Activated T-cell treated with anti-CD3 and anti-CD28 coated beads for 48 hours (primary cell): ENCODE measurements at places on chromosomes 5 and 9.

DNA sequence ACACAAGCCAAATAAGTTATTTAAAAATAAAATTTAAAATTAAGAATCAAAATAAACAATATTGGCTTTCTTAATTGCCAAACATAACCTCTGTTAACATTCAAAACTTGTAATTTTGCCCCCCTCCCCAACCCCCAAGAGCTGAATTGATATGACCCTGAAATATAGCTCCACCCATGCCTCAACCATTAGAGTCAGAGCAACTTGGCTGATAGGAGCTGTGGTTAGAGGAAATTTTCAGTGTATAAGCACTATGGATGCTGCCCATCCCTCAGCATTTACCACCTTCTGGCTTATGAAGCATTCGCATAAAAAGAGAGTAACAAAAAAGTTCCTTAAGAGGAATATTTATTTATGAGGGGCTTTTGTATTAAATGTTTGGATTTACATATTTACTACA is 6.1 kb downstream of the POC5 start:
- DNase-seq: no peak

DNA sequence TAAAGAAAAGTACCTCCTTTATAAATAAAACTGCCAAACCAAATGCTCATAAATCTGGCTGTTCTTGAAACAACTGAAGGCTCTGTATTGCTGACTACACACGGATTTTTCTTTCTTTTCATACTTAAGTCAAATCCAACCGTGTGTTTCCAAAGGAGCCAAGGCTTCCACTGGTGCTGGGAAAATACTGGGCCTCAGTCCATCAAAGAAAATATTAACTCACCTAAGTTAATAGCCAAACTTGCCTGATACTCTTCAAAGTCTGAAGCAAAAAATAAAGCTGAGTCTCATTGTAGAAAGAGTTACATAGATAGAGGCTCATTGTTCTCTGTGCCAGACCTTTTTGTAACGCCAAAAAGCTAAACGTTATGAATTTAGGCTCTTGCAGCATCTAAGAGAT is 350.4 kb upstream of the CDH9 start:
- no peak for DNase-seq

GRCh38 chr9:132192728-132193127 is 30.9 kb downstream of the NTNG2 start:
- DNase-seq: no peak

DNA sequence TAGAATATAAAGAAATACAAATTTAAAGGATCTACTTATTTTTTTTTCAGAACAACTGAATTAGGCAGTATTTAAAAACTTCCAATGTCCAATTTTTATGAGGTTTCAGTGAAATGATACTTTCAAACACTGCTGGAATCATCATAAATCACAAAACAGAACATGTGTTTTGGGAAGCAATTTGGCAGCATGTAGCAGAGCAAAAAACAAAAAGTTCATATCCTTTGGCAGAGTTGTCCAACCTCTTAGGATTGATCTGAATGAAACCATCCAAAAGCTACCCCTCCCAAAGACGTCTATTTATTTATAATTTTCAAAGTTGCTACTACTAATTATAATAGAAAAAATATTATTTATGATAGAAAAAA is 192.4 kb upstream of the PUM3 start:
- DNase-seq: no peak

DNA sequence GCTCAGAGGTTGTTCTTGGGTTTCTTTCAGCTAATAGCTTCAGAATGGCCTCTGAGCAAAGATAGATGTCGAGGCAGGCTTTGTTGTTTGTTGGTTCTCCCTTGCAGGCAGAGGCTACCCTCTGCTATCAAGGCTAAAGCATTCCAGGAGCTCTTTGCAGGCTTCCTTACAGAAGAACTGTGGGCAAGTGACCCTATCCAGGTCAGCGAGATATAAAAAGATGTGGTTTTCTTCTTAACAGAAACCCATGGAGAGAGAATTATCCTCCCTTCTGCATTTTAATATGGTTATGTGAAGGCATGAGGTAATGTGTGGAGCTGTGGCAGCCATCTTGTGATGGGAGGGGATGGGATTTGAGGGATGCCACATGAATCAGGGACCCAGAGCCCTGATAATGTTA is 67.0 kb downstream of the TLE4 start:
- no peak for DNase-seq

DNA sequence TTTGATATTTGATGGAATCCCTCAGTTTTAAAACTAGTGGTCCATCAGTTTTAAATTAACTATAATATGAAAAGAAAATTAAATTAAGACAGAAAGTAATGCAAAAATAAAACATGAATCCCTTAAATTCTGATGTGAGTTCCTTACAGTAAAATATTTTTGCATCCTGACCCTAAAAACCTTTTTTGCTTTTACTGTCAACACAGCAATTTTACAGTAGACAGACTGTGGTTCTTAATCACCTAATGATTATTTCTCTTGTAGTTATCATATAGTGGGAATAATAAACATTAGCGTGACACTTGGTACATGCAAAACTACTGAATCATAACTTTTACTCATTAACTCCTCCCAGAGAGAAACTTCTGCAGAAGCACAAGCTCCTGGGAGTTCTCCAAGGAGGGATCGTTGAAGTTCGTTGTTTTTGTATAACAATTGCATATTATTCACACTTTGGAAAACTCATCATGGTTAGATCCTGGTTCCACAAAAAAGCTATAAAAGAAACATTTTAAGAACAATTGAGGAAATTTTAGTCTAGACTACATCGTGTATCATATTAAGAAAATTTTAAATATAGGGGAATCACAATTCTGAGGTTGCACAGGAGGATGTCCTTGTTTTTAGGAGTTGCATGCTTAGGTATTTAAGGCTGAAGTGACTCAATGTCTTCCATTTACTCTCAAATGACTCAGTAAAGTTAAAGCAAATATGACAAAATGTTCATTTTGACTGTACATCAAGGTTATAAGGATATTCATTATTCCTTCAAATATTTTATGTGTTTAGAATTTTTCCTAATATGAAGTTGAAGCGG is 88.2 kb upstream of the NIPAL4 start:
- DNase-seq: no peak

- DNase-seq: no peak
Observed at GRCh38 chr5:75603371-75603770, 7.9 kb upstream of the ANKDD1B start.

DNA sequence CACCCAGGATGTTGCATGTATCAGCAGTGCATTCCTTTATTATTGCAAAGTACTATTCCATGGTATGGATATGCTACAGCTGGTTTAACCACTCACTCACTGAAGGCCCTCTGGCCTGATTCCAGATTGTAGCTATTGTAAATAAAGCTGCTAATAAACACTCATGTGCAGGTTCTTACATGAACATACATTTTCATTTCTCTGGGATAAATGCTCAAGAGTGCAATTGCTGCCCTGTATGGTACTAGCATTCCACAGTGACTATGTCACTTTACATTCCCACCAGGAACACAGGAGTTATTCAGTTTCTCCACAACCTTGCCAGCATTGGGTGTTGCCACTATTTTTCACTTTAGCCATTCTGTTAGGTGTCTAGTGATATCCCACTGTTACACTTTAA is 267.6 kb downstream of the SPOCK1 start:
- DNase-seq: no peak

- no peak for DNase-seq
Observed at GRCh38 chr5:127223256-127223974, 67.2 kb upstream of the MEGF10 start.

GRCh38 chr5:6256901-6257300 is 121.4 kb downstream of the MED10 start:
- DNase-seq: no peak

- no peak for DNase-seq
Observed at GRCh38 chr5:144390133-144390532, 219.5 kb downstream of the KCTD16 start.

DNA sequence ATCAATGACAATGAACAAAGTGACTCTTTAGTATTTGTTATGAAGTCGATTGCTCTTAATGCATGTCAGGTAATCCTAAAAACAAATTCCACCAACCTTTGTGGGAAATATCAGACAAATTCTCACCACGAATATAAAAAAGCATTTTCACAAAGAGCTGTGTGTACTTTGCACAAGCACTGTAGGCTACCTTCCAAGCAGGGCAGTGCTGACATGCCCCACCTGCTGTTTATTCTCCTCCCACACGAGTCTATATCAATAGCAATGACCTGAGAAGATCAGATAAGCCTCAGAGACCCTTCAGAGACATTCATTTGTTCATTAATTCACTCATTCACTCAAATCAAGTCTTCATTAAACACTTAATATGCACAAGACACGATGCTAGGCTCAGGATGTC is 469.1 kb downstream of the ZSWIM6 start:
- DNase-seq: no peak

DNA sequence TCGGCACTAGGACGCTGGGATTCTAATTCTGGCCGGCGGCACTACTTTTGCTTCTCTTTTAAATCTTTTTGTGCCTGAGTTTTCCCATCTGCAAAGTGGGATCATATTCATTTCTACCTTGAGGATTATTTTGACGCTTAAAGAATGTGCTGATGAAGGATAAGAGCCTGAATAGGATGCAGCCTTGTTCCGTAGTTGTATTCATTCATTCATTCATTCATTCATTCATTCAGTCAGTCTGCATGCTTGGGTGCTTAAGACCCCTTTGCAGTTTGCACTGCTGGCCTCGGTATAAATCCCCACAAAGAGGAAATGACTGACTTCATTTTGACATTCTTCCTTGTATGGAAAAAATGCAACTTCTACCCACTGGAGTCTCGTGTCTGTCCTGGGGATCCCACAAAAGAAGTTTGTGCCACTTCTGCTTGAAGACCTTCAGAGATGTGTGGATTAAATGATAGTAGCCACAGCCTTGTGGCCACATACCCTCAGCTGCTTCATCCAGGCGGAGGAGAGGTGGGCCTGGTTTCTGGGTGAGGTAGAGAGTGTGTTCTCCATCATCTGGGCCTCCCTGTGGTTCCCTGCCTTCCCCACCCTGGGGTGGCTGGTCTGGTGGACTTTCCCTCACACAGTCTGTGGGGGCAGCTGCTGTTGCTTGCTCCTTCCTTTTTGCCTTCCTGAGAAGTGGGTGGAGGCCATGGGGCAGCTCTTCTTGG is 62.6 kb downstream of the PPARGC1B start:
- no peak for DNase-seq

DNA sequence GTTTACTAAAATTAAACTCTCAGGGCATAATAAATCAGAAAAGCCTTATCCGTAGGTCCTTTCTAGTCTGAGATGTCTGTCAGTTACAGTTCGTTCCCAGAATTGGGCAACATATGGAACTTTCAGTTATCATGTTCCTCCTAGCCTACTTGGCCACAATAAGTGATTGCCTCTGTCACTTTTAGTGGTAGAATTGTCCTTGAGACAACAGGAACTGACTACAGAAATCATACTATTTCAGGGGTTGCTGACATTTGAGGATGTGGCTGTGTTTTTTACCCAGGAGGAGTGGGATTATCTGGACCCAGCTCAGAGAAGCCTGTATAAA is 956 bp downstream of the ZNF189 start:
- no peak for DNase-seq

GRCh38 chr5:132428484-132429462 is 59.3 kb downstream of the SLC22A5 start:
- DNase-seq: no peak

GRCh38 chr5:2163940-2164490 is 281.3 kb upstream of the IRX4 start:
- DNase-seq: no peak

DNA sequence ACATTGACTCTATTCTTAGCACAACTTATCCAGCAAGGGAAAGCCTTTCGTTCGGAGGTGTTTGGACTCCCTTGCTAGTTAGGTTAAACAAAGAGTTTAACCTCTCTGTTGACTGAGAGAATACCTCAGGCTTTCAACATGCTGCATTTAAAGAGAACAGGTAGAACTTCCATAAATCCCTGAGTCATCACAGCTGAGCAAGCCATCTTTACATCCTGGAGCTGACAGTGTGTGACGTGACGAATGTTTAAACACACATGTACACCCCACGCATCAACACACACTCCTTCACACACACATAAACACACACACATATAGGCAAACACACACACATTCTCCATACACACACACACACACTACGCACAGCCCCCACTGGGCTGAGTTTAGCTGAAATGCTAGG is 152.8 kb downstream of the ADAMTS12 start:
- DNase-seq: no peak

- DNase-seq: peak; percentile 56
Observed at GRCh38 chr9:93132946-93133680, 938 bp downstream of the NINJ1 start.

DNA sequence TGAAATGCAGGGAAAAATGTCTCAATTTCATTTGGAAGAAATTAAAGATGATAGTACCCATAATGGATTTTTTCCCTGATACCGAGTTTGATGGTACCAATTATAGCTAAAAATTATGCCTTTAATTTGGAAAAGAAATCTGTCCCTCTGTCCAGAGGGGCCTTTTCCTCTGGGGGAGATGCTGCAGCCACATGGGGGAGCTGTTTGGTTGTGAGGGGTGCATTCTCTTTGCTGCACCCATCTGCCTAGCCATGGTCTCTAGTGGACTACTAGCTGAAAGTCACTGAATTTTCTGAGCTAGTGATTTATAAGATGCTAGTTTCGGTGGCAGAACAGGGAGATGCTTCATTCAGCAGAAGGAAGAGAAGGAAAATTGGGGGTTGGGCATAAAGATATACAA is 9.6 kb downstream of the SEC61B start:
- no peak for DNase-seq

DNA sequence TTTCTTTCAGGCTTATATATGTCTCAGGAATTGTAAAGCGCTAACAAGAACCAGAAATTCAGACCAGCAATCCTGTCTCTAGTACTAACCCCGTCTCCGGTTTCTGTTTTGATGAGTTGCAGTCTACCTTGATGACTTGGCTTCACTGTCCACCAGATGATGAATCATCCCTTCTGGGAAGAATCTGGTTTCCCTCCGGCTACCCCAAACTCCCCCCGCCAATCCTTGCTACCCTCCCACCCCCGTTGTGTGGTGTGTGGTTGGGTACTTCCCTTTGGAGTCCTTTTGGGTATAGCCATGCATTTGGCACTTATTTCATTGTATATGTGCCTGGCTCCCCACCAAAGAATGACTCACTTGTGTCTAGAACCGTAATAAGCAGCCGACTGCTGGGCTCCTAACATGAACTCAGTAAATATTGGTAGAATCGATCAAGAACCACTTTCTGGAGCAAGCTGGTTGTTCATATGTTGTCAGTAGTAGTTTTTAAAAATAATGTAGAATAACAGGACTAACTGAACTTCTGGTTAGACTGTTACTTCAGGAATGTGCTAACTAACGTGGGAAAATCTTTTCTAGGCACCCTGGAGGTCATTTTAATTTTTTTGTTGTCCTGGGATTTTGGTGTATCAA is 8.3 kb upstream of the TGFBI start:
- no peak for DNase-seq
